Activated T-cell treated with anti-CD3 and anti-CD28 coated beads for 48 hours (primary cell): ENCODE measurements at places on chromosomes 5 and 9.

GRCh38 chr5:66891184-66891925 lies 295.2 kb downstream of the MAST4 start:
- no peak for DNase-seq

- DNase-seq, result no peak
Observed at GRCh38 chr9:87465816-87466215, 31.9 kb upstream of the DAPK1 start.

DNA sequence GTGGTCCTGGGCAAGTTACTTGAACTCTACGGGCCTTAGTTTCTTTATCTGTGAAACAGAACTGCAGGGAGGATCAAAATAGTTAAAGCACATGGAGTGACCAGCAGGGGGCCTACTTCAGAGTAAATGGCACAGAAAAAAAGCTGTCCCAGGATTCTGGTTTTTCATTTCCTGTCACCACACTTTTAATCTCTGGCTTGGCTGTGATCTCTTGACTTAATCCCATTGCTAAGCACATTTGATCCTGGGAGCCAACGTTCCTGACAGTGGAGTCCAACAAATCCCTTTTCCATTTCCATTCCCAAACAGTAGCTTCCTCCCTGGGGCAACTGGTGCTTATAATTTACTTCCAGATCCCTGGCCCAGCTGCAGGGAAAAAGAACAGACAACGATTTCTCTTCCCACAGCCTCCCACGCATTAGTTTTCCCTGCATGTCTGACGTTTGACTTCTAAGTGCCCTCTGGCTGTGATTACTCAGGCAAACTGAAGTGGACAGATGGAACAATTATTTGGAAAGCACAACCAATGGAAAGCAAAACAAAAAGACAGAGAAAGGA lies 136.5 kb upstream of the STK32A start:
- DNase-seq, result no peak

- DNase-seq, result no peak
Observed at GRCh38 chr5:17156463-17156862, 61.0 kb upstream of the BASP1 start.

- no peak for DNase-seq
Observed at GRCh38 chr5:154566146-154566680, 88.2 kb upstream of the HAND1 start.

GRCh38 chr5:31186672-31187267 lies 6.7 kb upstream of the CDH6 start:
- no peak for DNase-seq

DNA sequence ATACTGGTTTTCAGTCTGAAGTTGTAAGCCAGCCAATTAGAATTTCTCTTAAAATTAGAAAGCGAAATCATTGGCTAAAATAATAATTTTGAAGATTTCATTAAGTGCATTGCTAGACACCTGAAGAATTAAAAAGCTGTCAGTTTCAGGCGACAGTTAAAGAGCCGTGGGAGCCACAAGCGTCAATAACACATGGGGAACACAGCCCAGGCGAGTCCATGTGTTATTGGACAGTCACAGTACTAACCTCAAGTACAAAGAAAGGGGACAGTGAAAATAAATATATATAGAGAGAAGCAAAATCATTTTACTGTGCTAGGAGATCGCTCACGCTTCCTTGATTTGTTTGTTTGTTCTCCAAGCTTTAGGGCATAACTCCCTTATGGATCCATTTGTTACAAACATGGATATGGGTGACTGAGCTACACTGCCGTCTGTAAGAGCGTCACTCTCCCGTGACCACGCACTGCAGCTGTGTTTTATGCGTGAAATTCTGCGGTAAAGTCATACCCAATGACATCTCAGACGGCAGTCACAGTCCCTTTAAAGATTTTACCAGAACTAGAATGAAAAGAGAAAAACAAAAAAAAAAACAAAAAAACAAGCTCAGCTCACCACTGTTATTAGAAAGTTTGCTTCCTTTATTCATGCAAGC lies 83.2 kb downstream of the USP20 start:
- DNase-seq, result no peak

- DNase-seq, result no peak
Observed at GRCh38 chr5:31638345-31638744, 586 bp upstream of the PDZD2 start.

DNA sequence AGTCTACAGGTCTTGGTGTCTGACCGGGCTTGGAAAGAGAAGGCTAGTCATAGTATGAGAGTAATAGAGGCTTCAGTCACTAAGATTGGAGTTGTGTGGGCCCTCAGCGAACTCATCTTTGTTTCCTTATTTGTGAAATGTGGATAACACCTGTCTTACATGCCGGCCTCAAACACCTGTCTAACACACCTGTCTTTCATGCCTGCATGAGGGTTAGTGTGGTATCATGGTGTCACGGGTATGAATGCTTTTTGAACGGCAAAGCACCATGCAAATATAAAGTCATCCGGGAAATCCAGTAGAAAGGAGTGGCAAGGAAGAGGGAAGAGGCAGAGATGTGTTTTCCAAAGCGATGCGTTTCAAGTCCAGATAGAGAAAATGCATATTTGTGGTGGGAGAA lies 25.5 kb downstream of the GRAMD2B start:
- no peak for DNase-seq

DNA sequence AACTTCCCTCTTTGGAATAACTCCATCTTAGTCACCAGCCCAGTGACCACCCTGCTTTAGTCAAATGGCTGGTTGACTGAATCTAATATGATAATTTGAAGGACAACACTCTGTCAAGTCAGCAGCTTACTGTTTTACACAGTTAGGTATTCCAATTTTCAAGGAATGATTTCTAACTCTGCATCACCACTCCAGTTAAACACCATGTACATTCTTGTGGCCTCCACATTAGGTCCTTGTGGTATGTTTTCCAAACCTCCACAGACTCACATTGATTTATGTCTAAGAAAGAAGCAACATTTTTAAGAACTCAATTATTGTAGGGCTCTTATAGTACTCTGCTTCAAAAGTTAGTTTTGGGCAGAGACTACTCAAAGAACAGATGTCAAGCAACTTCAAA lies 110.7 kb downstream of the TLE1 start:
- DNase-seq, result no peak

- no peak for DNase-seq
Observed at GRCh38 chr5:40071870-40072269, 607.8 kb upstream of the PTGER4 start.

GRCh38 chr5:100777680-100778300 lies 125.3 kb downstream of the ST8SIA4 start:
- DNase-seq, result no peak

DNA sequence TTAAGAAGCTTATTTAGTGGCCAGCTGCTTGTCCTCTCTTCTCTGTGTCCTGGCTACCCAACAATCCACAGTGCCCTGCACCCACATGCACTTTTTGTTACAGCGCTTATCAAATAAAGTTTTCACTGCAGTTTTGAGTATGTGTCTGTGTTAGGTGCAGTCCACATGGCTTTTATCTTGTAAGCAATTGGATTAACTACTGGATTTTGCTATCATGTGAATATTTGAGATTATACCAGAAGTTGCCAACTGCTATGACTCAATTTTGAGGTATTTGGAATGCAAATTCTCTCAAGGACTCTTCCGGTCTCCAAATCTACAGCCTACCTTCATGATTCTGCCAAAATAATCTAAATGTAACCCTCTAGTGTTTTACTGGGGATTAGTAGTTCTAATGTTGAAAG lies 690.2 kb downstream of the NR2F1-AS1 start:
- no peak for DNase-seq

GRCh38 chr5:35762368-35762767 lies 94.3 kb upstream of the IL7R start:
- DNase-seq, result no peak

DNA sequence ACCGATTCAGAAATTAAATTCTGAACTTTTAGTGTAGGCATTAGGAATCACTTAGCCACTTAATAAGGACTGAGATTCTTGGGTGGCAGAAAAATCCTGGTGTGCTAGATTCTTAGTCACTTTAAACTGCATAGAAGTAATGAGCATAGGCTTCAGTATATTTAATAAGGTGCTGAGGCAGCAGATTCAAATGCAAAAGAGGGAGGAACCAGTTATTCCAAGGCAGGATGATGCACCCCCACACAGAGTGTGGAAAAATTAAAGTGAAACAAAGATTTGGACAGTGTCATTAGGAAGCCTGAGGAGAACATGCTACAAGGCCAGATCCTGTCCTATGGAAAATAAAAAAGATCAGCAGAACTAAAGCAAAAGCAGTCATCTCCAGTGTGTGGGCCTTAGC lies 217.7 kb downstream of the PJA2 start:
- no peak for DNase-seq

DNA sequence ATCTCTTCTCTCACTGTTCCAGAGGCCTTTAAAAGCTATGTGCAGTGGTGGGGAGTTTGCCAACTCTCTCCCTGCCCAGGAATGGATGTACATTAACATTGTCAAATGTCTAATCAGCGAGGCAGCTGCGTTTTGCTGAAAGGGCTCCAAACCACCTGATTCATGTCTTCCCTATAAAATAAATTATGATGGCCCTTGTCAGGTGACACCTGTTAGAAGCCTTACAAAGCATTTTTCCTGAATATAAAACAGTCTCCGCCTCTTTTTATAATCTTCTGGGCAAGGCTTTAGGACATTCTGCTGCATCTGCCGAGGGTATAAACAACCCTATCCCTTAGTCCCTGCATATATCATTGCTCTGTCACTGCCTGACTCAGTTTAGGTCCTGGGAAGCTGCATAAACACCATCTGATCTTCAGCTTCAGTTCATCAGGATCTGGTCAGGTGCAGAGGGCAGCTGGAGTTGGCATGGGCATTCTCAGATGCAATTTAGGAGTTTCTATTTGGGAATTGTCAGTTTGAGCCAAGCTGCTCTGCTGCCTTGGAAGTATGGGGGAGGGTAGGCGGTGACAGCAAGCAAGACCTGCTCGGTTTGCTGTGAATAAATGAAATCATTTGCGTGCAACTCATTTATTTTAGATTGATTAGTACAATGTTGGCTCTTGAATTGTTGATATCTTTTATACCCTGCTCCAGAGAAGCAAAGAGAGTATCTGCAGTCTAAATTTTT lies 103.5 kb downstream of the ACER2 start:
- DNase-seq, result no peak

DNA sequence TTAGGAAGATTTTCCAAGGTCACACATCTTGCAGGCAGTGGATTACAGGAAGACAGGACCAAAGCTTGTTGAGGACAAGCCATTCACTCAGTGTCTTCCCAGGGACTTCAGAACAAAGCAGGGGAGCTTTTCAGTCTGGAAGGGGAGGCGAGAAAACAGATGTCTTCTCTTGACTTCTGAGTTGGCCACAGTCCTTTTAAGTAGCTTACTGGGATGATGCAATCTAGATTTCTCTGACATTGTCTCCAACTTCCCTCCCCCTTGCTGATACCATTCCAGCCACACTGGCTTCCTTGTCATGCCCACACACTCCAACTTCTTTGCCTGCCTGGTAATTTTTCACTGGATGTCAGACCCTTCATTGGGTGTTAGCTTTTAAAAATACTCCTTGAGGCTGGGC lies 174.2 kb upstream of the TBC1D2 start:
- DNase-seq, result no peak

DNA sequence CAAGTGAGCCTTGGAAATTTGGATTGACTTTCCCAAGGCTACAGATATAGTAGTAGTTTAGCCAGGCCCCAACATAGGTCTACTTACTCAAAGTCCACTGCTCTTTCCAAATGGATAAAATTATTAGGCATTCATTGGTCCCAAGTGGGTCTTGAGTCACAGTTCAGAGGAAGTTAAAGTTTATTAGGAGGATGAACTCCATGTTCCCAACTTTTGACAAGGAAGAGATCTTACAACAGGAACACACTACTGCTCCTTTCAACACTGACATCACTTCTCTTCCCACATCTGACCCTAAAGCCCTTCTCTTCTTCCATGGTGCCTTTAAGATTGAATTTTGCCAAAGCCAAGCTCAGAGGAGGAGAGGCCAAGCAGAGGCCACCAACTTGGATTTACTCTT lies 234.5 kb upstream of the TRIM32 start:
- no peak for DNase-seq

DNA sequence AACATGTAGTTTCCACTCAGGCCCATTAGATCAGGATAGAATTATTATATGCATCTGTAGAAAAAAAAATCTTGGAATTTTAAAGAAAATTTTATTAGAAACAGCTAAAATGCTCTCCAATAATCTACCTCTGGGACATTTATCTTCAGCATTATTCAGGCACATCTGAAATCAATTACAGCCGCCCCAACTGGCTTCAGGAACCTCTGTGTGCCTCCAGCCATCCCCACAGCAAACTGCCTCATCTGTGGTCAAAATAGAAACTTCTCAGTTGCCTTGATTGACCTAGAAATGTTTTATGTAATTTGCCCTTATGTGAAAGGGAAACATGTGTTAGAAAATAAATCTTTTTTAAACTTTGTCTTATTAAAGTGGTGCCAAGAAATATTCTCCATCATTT lies 120.1 kb upstream of the LPAR1 start:
- DNase-seq, result no peak

GRCh38 chr5:147327421-147327820 lies 92.6 kb downstream of the STK32A start:
- DNase-seq, result no peak

DNA sequence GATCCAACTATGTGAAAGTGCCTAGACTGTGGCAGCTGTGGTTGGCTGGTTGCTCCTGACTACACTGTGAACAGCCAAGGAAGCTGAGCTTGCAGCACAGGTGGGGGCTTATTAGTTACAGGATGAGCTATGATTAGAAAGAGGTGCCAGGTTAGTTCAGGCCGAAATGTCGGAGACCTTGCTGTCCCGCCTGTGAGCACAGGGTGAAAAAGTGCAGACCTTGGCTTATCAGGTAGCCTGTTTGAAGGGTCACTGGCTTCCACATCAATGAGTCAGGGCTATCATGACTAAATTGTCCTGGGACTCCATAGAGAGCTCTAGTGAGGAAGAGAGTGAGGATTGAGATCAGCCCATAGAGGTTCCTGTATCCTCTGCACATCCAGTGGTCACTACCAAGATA lies 114.3 kb upstream of the PLPPR1 start:
- DNase-seq, result no peak

DNA sequence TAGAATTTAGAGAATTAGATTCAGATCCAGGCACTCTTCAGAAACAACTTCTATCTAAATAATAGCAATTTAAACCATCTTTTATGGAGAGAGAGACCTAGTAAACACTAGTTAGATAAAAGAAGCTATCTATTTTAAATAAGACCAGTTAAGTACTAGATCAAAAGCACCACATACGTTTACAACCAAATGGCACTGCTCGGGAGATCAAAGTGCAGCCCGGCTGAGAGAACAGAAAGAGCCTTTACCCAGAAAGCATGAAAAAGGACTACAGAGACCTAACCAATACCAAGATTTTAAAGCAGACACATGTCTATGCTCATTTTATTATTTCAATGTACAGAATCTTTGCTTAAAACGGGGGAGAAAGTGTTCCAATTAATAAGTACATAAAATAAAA lies 30.8 kb downstream of the LIX1 start:
- no peak for DNase-seq

GRCh38 chr9:105065098-105066088 lies 137.4 kb upstream of the ABCA1 start:
- no peak for DNase-seq

- no peak for DNase-seq
Observed at GRCh38 chr5:29238115-29238514, 1955.4 kb upstream of the CDH6 start.

DNA sequence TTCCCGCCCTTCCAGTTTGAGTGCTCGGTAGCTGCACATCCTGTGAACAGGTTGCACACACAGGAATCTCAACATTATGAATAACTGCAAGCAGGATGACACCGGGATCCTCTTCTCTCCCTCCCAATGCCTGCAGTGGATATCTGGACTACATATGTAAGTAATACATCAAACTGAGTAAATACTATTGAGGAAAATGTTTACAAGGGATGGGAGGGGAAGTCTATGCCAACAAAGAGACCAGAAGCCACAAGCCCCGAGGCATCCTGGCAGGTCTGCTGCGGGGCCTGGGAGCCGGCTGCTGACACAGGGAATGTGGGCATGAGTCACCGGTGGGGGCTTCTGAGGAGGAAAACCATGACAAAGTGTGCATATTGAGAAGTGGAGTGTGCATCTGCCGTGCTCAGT lies 8.6 kb upstream of the ANKRD33B start:
- no peak for DNase-seq
